ENCODE measurements at places on chromosomes 5 and 9. TPM values are rescaled to one million over a fixed set of nuclear protein-coding genes. Genes with fewer than 3 reads are reported as not detected.

- no peak for DNase-seq
Measured at GRCh38 chr5:143509758-143510221, 106.3 kb upstream of the NR3C1 start.

DNA sequence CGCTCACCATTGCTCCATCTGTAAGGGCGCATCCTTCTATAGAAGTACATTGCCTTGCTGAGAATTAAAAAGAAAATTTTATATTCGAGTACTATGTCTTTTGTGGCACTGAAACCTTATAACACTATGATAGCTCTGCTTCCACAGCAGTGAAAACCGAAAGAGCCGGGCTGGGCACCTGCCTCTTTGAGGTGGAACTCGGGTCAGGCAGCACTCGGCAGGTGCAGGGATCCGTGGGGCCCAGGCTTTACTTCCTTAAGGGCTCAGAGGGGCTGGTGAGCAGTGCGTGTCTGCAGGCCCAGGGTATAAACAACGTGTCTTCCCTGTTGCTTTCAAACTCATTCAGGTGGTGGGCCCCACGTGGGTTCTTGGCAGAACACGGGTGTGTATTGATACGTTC, 69.9 kb downstream of the OTULIN start:
- DNase-seq = no peak

DNA sequence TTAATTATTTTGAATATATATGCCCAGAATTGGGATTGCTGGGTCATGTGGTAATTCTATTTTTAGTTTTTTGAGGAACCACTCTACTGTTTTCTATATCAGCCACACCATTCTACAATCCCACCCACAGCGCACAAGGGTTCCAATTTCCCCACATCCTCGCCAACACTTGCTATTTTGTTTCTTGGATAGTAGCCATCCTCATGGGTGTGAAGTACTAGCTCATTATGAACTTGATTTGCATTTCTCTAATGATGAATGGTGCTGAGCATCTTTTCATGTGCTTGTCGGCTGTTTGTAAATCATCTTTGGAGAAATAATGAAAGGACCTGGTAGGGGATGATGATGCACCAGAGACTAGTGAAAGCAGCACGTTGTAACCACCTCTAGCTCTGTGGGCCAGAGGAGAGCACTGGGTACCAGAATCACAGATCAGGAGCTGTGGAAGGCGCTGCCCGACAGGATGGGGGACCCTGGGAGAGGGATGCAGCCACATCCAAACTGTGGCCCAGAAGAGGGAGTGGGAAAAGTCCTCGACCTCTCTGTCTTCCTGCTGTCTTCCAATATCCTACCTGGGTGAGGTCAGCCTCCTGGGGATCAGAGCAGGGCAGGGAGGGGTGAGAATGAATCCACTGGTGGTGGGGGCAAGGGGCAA, 155.4 kb downstream of the RGS3 start:
- no peak for DNase-seq

GRCh38 chr5:7330256-7330655, 65.7 kb upstream of the ADCY2 start:
- peak; percentile 6 for DNase-seq

DNA sequence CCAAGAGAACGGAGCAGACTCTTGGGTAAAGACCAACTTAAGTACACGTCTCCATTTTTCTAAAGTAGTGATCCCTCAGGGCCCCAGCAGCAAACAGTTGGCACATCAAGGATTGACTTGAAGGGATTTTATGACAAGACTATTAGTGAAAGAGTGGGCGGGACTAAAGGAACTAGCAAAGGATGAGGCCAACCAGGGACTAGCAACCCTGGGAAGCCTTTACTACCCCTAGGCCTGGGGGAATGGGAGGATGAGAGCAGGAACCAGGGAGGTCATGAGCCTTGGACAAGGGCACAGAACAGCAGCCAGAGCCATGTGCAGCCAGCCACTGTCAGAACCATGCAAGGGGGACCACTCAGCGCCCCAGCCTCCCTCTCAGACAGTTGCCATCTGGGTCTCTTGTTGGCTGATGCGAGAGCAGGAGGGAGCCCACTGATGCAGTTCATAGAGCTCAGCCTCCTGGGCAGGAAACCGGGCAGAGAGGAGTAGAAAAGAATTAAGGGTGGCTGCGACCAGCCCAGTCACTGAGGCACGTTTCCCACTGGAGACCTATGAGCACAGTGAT, 28.1 kb downstream of the TGFBI start:
- no peak for DNase-seq

DNA sequence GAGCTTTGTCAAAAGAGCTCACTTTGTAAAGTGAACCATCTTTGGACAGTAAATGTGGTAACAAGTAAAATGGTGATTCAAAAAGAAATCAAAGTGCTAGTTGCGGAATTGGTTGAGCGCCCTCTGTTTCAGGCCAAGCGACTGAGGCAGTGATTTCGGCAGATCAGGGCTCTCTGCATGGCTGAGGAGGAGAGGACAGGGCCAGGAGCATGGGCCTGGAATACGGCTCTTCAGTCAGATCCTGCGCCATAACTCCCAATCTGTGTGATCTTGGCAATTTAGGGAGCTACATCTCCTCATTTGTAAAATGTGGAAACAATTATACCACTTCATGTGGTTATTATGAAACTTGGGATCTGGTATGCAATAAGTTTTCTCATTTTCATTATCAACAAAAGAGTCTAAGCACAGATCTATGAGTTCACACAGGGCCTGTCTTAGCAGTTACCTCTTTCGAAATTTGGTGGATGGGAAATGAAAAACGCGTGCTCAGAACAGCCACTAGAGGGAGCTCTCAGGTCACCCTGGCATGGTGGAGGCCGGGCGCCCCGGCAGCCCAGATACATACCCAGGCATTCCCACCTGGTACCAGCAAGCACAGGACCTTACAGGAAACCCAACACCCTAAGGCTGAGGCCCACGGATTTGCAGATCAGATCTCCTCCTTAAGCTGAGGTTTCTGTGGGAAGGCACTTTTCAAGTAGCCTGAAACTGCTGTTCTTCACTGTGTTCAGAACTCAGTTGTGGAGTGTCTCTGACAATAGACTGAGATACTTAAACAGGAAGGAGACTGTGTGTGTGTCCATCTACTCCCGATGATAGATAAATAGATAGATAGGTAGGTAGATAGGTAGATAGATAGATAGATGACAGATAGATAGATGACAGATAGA, 303.7 kb downstream of the RAB3C start:
- DNase-seq = peak; percentile 75

- DNase-seq = no peak
Measured at GRCh38 chr5:159695741-159696294, 220.5 kb upstream of the ADRA1B start.

- DNase-seq = peak; percentile 89
Measured at GRCh38 chr9:14198841-14199455, 115.0 kb downstream of the NFIB start.

DNA sequence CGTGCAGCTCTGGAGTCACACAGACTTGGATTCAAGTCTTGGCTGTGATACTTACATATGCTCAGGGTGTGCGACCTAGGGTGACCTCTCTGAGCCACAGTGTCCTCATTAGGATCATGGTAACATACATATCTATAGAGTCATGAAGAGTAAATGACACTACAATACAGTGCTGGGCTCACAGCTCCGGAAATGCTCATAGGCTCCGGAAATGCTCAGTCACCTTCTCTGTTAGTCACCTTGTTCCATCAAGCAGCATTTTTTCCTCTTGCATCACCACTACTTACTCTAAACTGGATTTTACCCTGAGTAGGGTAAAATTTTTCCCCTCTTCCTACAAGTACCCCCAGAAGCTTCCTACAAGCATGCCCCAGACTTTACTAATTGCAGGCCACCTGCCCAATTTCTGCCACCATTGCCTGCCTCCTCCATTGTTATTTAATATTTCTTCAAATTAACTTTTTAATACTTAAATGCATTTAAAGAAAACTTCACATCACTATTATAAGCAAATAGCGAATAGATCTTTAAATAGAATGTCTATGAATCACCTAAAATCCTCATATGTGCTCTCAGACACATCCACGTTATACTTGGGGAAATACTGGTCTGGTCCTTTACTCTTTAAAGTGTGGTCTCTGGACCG, 147.6 kb upstream of the SPRY4 start:
- peak; percentile 89 for DNase-seq

GRCh38 chr5:59371525-59372127, 521.9 kb downstream of the PDE4D start:
- no peak for DNase-seq

GRCh38 chr5:180910182-180910581, 11.2 kb downstream of the BTNL8 start:
- no peak for DNase-seq

DNA sequence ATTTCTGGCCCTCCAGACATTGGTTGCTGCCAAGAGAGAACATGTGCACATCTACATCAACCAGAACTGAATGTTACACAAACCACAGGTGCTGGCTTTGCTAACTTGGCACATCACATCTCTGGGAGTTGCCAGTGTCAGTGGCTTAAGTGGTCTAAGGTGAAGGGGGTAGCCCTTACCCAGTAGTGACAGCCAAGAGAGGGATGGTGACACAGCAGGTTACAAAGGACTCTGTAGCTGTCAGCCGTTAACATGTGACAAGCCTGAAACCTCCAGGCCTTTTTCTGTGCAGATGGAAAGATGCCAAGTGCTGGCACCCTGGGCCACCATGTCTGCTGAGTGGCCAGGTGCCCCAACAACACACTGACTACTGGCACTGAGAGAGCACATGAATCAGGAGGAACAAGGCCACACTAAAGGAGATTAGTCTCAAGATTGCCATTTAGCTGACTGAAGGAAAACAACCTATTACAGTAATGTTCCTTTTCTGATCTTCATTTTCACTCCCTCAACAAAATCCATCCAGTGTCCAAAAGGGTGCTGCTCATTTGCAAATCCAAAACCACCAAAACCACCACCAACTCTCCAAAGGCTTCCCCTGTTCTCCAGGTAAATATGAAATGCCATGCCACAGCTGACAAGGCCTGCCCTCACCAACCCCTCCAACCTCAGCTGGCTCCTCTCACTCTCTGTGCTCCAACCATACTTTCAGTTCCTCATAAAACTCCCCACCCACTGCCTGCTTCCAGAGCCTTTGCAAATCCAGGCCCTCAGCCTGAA, 20.2 kb downstream of the SIL1 start:
- no peak for DNase-seq

DNA sequence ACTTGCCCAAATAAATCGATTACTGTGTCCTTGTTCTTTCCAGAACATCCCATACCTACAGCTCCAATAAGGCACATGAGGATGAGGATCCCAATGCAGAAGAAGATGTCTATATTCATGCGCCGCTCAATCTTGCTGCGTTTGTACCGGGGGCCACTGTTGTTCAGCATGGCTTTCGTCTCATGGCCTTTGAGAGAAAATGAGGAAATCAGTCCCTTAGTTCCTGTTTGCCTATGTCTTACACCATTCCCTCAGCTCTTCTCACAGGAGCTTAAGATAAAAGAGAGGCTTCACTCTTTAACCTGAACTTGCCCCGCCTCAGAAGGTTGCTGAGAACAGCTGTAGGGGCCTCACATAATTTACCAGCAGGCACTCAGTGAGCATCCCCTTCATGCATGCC, 211.6 kb downstream of the ATP10B start:
- no peak for DNase-seq

- no peak for DNase-seq
Measured at GRCh38 chr9:107953556-107954125, 464.1 kb upstream of the KLF4 start.

- no peak for DNase-seq
Measured at GRCh38 chr9:16412740-16413139, 457.7 kb downstream of the BNC2 start.

- no peak for DNase-seq
Measured at GRCh38 chr5:35209862-35210261, 20.4 kb downstream of the PRLR start.

GRCh38 chr5:104967806-104968410, 1405.3 kb upstream of the NUDT12 start:
- no peak for DNase-seq

DNA sequence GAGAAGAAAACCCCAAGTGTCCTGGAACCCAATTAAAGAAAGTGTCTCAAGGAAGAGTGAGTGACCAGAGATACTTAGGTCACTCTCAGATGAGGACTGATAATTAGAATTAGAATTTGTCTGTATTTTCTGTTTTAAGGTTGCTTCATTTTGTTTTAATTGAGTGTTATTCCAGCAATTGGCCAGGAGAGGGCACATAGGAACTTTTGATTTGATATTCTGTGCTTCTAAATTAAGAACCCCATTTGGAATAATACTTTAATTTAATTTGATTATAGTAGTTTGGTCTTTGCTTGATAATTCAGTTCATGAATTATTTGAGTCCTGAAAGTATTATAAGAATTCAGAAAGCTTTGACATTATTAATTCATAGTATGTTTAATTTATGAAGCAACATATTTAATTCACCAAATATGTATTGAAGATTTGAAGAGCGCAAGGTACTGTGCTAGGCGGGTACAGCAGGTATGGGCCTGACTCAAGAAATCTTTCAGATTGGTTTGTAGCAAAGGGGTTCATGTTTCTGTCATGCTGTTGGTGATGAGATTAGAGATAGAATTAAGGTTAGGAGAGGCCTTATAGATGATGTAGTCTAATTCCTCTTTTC, 4.9 kb downstream of the MRPL22 start:
- DNase-seq = peak; percentile 6

The DDX4 gene
- total RNA-seq = not detected

The ROR2 gene
- total RNA-seq = 2.8 TPM

The RNF208 gene
- not detected for total RNA-seq

The CAVIN4 gene
- total RNA-seq = 3.5 TPM

The CMBL gene
- 1.4 TPM for total RNA-seq

The GPR150 gene
- total RNA-seq = 0.29 TPM

The MEIKIN gene
- not detected for total RNA-seq

The IL5 gene
- not detected for total RNA-seq

The ACOT12 gene
- total RNA-seq = not detected

The PCDHAC1 gene
- 3.1 TPM for total RNA-seq

The DHFR gene
- total RNA-seq = 91.7 TPM

The PCDHB6 gene
- 2.9 TPM for total RNA-seq

The CCDC192 gene
- not detected for total RNA-seq

The PALM2AKAP2 gene
- total RNA-seq = 27.4 TPM

Data from Daoy (cell line).